AG20443 (cell line): ENCODE measurements at places on chromosomes 5 and 9.

DNA sequence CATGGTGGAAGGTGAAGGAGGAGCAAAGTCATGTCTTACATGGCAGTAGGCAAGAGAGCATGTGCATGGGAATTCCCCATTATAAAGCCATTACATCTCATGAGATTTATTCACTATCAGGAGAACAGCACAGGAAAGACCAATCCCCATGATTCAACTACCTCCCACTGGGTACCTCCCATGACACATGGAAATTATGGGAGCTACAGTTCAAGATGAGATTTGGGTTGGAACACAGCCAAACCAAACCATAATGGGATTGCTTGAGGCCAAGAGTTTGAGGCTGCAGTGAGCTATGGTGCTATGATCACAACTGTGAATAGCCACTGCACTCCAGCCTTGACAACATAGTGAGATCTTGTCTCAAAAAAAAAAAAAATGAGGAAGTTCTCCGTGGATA is 581.8 kb downstream of the TAF11L14 start:
- DNase-seq: no peak

DNA sequence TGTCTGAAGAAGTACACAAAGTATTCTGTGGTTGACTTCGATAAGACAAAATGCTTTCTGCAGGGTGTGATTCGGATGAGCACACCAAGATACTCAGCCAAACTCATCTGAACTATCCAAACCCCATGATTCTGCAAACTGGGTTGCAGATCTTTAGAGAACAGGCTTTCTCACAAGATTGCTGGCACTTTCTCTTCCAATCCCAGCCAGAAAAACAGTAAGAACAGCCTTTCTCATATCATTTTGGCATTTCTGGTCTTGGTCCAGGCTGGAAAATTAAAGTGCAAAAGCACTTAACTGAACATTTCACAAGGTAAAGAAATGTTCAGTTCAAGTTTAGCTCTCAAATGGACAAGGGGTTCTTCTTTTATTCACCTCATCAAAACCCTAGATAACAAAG is 269.1 kb downstream of the NR2F1-AS1 start:
- peak; percentile 15 for DNase-seq

- no peak for DNase-seq
These were observed 878 bp downstream of the HIGD2A start for GRCh38 chr5:176389135-176390123.

GRCh38 chr9:10651012-10651411 is 38.2 kb upstream of the PTPRD start:
- no peak for DNase-seq

DNA sequence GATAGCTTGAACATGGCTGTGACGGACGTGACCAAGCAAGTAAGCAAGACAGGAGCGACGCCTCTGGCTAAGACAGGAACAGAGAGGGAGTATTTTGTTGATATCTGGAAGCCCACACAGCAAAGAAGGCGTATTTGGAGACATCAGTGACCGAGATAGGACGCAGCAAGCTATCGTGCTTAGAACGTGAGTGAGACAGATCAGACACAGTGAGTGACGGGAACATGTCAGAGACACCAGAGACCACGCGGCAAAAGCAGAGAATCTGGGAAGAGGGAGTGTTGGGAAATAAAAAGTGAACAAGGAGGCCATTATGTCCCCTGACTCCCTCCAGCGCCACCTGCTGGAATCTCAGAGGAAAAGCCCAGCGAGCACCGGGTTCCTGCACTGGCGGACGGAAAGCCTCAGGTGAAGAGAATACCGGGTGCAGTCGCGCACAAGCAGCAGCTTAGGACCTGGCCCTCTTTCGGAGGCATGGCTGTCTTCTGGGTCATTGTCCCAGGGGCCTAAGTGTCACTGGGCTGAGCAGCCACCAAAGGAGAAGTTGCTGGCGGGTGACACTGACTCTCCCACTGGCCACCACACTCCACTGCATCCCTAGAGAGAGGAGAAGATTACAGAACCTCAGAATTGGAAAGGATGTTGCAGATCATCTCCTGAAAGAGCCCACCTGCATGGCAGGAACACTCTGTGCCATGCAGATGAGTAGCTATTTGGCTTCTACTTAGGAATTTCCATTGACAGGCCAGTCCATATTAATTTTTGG is 99.1 kb downstream of the FBXO38 start:
- peak; percentile 66 for DNase-seq

DNA sequence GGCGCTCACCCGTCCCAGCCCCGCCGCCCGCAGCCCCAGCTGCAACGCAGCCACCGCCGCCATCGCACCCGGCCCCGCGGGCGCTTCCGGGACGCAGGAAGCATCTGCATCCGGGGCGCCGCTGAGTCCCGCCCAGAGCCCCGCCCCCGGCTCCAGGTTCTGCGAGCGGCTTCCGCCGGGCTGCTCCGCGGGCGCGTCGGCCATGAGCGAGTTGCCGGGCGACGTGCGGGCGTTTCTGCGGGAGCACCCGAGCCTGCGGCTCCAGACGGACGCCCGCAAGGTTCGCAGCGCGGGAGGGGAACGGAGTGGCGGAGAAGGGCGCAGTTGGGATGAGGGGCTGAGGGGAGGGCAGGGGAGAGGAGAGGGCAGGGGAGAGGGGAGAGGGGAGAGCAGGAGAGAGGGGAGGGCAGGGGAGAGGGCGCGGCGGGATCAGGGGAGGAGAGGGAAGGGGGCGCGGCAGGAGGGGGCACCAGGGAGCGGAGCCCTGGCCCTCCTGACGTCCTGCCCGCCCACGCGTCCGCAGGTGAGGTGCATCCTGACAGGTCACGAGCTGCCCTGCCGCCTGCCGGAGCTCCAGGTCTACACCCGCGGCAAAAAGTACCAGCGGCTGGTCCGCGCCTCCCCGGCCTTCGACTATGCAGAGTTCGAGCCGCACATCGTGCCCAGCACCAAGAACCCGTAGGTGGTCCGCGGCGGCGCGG is at the start of the genes SURF1 and SURF2:
TSS of gene SURF1 (minus strand) at position 97 of the 701 bp plus-strand sequence. CDS start at position 63, 34 bp downstream.
TSS of gene SURF2 (plus strand) at position 160 of the 701 bp plus-strand sequence. CDS start at position 203, 43 bp downstream.
- DNase-seq: peak; percentile 95

GRCh38 chr5:155728857-155729683 is 597.9 kb upstream of the SGCD start:
- DNase-seq: peak; percentile 70

DNA sequence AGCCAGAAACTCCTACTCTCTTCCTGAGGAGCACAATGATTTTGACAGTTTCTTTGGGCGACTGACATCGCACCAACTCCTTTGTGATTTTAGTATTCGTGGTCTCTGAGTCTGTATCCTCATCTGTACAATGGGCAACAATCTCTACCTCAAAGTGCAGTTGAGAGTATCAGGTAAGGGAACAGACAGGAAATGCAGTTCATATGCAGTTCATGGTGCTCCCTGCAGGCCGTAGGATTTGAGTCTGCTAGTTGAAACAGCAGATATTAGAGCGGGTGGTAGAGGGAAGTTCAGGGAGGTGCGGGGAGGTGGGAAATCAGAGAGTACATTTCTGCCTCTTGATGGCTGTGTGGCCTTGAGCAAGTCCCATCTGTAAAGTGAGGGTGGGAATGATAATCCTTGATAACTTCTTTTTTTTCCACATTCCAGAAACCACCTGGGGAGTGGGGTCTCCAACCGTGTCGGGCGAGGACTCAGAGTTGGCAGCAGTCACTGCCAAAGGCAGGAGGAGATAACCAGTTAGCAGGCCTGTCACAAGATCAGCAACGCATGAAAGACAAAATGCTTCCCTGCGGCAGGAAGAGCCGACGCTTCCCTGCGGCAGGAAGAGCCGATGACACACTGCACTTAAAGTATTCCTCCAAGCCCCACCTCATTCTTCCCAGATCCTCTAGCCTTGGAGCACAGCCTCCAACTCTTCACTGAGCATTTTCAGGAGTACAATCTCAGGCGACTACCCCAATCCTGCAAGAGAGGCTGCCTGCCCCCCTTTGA is 6.0 kb upstream of the NEK6 start:
- DNase-seq: peak; percentile 64

DNA sequence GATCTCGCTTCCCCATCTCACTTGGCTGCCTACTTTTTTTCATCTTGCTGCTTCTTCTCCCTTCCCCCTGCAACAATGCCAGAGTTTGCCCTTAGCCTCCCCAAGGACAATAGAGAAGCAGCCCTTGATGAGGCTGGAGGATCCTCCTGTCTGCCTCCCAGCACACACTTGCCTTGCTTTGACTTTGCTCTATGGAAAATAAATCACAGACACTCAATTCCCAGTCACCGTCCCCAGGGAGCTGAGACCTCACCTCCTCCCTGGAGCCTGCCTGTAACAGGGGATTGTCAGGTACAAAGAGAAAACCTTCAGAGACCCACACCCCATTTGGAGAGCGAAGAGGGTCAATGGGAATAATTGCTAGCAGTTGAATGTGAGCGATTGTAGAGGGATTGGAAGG is 242.1 kb upstream of the ZNF462 start:
- no peak for DNase-seq

DNA sequence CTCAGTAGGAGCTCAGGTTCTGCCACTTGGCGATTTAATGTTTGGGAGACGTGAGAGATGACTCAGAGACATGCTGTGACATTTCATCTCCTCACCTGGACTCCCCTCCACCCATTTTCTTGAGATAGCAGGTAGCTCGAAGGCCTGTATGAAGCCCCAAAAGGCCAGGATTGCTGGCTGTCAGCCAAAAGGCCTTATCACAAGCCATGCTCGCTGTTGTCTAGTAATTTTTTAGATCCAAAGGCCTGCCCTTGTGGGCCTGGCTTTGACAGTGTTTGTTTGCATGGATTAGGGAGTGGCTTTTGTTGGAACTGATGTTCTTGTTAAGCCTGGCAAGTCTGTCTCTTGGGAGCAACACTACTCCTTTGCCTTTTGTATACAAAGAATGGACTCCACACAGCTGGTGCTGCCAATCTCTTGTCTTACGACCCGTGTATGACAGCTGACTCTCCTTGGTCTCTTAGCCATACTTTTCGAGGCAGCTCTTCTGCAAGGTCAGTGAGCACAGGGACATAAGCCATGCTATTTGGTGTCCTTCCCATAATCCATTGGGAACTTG is 22.7 kb downstream of the CAVIN4 start:
- DNase-seq: no peak

DNA sequence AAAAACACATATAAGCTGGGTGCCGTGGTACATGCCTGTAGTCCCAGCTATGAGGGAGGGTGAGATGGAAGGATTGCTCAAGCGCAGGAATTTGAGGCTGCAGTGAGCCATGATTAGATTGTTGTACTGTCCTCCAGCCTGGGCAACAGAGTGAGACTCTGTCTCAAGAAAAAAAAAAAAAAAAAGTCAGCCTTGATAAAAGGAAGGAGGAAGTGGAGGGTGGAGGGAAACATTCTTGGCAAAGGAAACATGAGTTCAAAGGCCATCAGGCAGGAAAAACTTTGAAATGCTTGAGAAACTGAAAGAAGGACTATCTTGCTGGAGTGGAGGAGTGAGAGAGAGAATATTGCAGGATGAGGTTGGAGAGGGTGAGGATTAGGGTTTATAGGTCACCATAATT is 18.3 kb upstream of the ANKHD1 start:
- DNase-seq: no peak

DNA sequence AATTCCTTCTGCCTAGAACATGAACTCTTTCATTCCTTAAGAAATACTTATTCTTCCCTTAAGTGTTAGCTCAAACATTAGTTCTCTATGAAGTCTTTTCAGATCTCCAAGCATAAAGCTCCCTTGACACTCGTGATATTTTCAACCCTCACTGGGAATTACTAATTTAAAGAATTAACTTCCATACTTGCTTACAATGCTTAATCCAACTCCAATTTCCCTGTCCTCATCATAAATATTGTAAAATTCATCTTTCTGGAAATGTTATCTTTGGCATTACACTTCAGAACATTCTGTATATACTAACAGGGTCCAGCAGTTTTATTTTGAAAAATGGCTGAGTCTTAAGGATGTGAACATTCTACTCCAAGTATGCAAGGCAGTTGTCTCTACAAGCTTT is 7.2 kb downstream of the STARD4 start:
- DNase-seq: no peak

DNA sequence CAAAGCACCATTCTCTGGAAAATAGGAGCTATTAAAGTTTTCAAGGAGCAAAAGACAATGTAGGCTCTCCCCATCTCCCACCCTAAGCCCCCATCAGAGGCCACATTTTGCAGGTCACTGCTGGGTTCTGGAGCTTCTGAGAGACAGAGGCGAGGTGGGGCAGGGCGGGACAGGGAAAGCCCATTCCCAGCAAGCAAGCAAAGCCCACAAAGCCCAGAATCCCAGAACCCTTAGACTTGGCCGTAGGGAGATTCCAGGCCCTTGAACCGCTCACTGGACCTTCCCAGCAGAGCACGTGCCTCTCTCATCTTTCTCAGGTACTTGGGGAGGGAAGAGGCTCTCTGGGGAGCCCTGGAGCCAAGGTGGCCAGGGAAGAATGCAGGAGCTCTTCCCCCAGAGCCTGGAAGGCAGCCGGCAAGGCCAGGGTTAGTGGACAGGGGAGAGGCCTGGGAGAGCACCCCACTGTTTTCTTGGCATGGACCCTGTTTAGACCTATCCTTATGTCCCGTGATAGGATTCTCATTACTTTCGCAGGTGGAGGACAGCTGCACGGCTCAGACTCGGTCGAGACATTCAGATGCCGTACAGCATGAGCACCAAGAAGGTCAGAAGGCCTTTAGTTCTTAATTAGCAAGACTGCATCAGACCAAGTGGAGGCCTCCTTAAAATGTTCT is 52.4 kb downstream of the ZNF354C start:
- DNase-seq: no peak

- DNase-seq: peak; percentile 75
These were observed 38.1 kb downstream of the MRPS27 start for GRCh38 chr5:72281764-72282499.

DNA sequence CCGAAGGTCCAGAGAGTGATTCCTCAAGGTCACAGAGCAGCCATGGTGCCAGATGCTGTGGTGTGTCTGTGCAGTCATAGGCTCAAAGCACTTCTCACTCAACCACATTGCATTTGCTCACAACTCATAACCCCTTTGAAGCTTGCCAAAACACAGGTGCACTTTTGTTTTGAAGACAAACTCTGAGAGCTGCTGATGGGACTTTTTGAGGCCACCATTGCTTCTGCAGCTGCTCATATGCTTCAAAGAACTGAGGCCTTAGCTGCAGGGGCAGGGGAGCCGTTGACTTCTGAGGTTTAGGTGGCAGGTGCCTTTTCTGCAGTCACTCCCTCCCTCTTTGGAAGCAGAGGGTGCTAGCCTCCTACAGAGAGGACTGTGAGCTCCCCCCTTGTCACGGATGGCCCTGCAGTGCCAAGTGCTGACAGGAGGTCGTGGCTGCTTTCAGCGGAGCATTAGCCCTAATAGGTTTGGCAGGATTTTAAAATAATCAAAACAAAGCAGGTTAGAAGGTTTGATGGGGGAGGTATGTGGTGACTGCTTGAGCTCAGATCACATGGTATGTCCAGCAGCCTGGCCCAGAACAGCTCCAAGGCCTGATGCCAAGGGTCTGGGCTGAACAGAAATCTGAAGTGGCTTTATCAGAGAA is 232.1 kb downstream of the MAN2A1 start:
- no peak for DNase-seq
